Stimulated activated CD8-positive, alpha-beta memory T cell treated with anti-CD3 and anti-CD28 coated beads, Interleukin-7, amount 100 ng/mL, for 24 hours (primary cell): ENCODE measurements at places on chromosomes 13 and 19.

GRCh38 chr13:89694451-89694850, 1653.0 kb upstream of the MIR17HG start:
- DNase-seq: no peak

- no peak for DNase-seq
Measured at GRCh38 chr19:47824396-47824795, 2.7 kb downstream of the CRX start.

DNA sequence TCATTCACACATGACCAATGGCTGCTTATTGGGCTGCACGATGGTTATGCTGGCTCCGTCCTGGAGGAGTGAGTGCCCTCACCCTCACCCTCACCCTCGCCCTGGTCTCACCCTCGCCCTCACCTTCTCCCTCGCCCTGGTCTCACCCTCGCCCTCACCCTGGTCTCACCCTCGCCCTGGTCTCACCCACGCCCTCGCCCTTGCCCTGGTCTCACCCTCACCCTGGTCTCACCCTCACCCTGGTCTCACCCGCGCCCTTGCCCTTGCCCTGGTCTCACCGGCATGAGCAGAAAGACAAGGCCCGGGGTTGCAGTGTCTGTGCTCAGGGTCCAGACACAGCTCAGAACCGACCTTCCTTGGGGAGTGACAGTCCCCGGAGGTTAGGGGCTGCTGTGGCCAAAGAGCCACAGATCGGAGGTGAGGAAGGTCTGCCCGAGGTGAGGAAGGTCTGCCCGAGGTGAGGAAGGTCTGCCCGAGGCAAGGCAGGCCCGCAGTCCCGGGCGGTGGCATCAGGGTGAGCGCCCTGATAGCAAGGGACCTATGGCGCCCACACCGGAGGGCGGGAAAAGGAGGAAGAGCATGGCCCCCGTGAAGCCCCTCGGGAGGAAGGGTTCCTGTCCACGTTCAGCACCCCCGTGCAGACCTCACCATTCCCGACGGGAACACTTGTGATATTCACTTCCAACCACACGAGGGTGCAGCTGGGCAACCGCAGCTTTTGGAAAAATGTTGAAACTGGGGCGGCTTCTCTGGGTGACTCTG, 65.6 kb downstream of the MCF2L start:
- no peak for DNase-seq

DNA sequence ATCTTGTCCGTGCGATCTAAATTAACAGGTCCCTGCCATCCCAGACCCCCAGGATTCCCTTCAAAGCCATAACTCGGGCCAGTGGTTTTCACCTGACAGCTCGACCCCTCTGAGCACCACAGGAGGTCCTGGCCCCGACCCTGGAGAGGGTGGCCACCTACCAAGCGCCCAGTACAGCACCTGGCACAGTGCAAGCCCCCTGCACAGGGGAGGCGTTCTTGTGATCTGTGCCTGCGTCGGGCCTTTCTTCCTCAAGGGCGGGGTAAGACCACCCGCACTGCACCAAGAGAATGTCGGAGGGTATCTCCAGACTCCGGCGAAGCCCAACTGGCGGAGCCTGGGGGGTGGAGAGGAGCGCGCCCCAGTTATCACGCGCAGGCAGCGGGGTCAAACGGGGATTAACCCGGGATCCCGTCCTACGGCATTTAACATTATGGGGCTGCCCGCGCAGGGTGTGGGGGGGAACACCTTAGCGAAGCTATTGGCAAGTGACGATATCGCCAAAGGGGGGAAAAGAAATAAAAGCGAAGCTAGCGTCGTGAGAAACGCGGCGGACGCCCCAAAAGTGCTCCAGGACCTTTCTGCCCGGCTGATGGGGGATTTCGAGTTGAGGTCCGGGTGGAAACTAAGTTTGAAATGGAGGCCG, 1.3 kb upstream of the HNRNPL start:
- no peak for DNase-seq

GRCh38 chr13:109870696-109871370, 84.5 kb upstream of the IRS2 start:
- no peak for DNase-seq

GRCh38 chr19:50020481-50020880, 4.7 kb downstream of the VRK3 start:
- DNase-seq: no peak

DNA sequence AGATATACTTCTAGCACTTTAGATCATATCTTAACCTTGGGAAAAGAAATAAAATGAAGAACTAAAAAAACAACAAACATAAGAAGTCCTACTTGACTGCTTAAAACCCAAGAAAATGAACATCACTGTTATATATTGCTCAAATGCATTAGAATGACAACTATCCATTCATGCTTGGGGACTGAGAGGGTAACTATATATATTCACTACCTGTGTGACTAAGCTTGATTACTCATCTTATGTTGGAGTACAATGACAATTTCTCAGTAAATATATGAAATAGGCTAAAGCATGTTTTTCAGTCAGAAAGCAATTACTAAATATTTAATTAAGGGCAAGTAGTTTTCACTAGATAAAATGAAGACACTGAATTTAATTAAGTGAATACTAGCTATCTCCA, 40.1 kb downstream of the ZC3H13 start:
- no peak for DNase-seq

- no peak for DNase-seq
Measured at GRCh38 chr13:100751826-100752225, 77.2 kb upstream of the TMTC4 start.

DNA sequence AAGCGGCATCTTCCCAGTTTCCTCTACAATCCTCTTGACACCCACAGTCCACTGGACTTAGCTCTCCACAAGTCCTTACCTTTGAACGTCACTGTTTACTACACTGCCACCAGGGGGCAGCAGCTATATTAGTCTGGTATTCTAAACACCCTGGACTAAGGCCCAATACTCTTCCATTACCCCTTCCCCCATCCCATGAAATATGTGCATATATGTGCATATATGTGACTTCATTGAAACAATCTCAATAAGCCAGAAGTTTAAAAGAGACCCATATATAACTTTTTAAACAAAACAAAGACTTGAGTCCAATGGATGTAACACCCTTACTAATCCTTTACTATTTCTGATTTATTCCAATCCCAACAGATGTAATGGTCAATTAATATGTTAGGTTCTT, 15.5 kb downstream of the GGACT start:
- DNase-seq: peak; percentile 55

DNA sequence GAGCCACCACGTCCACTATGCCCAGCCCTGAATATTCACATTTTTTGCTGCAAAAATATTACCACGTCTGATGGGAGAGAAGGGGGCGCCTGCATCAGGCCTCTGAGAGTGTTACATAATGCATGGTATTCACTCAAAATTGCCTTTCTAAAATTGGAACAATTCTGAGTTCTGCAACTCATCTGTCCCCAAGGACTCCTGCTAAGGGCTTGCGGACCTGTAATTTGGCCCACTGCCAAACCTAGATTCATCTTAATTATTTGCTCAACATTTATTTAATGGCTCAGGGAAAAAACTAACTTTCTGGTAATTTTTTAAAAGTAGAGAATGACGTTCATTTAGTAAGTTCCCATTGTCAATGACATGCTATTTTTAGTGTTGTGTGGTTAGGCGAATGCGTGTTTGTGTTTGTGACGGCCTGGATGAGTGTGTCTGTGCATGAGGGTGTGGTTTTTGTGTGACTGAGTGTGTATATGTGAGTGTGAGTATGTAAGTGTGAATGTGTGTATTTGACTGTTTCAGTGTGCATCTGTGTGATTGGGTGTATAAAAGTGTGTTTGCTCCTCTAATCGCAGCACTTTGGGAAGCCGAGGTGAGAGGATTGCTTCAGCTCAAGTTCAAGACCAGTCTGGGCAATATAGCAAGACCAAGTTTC, 8.8 kb downstream of the INAFM1 start:
- DNase-seq: no peak

- DNase-seq: no peak
Measured at GRCh38 chr13:95267662-95268342, 33.4 kb downstream of the ABCC4 start.

GRCh38 chr19:28705008-28705407, 507.9 kb downstream of the UQCRFS1 start:
- no peak for DNase-seq

- DNase-seq: no peak
Measured at GRCh38 chr19:58563034-58563573, 4.7 kb upstream of the UBE2M start.

DNA sequence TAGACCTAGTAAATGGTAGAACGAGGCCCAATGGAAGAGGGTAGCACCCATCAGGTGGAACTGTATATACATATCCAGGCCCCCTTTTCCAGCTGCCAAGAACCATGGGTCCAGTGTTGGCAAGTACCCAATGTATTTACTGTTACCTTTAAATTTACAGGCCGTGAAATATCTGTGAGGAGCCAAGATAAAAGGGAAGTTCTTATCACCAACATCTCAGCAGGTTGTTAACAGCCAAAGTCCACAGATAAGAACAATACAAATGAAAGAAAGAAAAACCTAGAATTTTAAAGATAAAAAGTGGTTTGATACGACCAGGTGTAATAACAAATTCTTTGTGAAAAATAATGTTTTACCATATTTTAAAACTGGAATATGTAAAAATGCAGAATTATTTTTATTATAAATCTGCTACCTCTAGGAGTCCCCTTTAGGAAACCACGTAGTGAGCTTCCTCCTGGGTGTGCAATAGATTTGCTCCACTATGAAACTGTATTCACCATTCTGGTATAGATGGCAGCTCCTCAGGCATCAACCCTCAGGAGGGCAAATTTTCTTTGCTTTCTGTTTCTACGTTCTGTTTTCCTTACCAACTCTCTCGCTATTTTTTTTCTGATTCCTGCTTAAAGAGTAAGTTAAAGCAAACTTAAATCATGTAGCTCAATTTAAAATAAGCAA, 292.2 kb upstream of the SLC10A2 start:
- DNase-seq: no peak

DNA sequence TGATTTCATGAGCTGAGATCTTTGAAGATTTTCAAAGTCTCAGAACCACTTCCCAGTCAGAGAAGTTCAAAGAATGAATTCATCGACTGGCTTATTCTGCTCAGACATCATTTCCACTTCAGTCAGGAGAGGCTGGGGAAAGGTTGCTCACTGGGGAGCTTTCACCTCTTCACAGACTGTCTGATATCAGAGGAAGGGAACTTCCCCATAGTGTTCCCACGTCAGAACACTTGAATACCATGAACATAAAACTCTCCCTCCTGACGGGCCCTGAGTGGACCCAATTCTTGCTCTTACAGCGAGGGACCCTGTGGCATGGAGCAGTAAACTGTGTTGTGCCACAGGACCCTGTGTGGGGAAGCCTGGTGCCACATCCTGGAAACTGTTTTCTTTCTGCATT, 492.6 kb downstream of the COG6 start:
- no peak for DNase-seq

DNA sequence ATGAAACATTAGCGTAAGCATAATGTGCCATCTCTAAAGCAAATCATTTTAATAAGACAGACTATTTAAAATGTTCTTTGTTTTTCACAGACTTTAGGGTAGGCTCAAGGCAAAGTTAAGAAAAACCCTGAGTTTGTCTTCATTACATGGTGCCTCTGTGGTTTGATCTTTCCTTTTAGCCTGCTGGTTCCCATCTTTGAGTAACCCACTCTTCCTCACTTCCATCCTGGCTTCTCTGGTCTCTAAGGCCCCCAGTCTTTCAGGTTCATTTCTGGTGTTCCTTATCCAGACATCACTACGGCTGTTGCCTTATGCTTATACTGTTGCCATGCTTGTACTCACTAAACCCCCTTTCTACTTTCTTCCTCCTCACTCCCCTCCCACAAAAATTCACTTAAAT, 38.4 kb downstream of the DACH1 start:
- DNase-seq: no peak

GRCh38 chr13:48961379-48961778, 14.3 kb upstream of the FNDC3A start:
- DNase-seq: no peak

GRCh38 chr13:51330791-51331190, 8.7 kb upstream of the SERPINE3 start:
- DNase-seq: no peak

DNA sequence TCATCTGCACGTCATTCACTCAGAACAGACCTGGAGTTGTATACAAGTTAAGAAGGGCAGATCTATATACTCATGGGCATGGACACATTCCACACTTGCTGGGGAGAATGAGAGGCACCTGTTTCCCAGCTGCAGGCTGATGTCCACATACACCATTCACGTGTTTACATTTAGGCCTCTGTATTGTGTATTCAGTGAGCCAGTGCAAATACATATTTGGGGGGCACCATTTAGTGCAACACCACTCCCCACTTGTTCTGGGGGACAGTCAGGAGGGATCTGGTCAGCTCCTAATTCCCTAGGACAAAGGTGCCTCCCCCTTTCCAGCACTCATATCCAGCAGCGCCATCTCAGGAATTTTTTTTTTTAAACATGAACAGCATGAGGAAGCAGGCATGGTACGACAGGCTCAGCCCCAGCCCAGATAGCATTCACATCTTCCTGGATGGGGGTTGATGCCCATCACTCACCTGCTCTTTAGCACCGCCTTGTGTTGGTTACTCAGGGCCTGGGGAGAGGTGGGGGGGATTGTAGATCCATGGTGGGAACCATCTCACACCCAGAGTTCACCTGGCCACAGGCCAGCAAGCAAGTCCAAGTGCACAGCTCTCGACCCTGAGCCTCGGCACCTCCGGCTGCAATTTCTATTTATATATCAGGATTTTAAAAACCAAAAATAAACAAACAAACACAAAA, 56.9 kb upstream of the ZNF254 start:
- no peak for DNase-seq

- DNase-seq: no peak
Measured at GRCh38 chr13:46759846-46760245, 37.1 kb downstream of the ESD start.

DNA sequence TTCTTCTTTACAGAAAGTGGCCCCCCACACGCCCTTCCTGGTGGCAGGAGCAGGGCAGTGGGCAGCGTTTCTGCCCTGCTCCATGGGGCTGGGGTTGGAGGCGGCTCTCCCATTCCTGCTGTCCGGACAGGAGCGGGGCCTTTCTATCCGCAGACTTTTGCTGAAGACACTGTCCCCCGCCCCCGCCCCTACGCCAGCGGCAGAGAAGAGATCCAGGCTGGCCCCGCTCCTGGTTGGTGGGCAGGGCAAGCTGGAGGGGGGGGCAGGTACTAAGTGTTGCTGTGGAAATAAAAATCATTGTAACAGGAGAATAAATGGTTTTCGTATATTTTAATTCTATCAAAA, 81.7 kb downstream of the ZNF429 start:
- DNase-seq: no peak

- no peak for DNase-seq
Measured at GRCh38 chr13:67742478-67742877, 512.3 kb upstream of the PCDH9 start.

GRCh38 chr19:21084343-21084742, 2.3 kb downstream of the ZNF714 start:
- no peak for DNase-seq

DNA sequence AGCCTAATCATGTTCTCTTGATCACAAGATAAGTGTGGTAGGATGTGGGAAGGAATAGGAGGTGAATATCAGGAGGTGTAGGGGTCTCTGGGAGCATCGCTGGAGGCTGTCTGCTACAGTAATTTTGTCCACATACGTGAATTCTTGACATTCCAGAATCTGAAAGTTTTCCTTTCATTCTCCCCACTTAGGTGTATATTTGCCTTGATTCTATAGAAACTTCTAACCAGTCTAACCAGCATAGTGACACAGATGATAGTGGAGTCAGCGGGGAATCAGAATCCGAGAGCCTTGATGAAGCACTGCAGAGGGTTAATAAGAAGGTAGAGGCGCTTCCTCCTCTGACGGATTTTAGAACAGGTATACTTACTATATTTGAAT, 106.4 kb downstream of the RNF17 start:
- DNase-seq: no peak
